ENCODE measurements at places on chromosomes 16 and 17.

DNA sequence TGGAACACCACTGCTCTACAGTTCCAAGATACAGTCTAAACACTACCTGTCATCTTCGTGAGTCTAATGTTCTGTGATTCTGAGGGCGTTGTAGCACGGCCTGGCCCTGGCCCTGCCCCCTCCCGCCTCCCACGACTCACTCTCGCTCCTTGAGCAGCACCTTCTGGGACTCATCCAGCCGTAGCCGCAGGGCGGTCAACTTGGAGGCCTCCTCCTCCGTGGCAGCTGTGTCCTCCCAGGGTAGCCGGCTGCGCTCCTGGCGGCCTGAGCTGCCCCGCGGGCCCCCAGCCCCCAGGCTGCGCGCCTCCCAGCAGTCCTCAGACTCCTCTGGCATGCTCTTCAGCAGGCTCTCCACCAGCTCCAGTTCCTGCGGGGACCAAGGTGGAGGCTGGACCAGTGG lies 10.6 kb downstream of the CCDC102A start:
- DNase-seq, result no peak

DNA sequence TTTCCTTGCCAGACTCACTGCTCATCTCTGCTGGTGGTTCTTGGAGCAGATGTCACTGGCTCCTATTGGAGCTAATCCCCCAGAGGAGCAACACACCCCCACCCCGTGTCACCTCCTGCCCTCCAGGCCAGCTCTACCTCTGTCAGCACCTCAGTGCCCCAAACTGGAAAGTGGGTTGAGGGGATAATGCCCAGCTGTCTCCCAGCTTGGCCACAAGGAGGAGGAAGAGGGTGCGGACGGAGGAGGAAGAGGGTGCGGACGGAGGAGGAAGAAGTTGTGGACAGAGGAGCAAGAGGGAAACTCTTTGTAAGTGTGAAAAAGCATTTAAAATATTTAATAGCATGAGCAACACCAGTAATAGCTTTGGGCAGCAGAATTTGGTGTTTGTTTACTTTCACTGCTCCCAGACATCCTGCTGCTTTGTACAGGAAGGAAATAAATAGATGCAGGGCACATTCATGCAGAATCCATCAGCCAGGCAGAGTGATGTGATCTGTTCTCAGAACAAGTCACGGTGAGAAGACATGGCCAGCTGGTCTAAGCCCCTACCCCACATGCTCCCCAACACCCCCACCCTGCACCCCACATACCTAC lies 82.5 kb downstream of the C17orf67 start:
- DNase-seq, result no peak

DNA sequence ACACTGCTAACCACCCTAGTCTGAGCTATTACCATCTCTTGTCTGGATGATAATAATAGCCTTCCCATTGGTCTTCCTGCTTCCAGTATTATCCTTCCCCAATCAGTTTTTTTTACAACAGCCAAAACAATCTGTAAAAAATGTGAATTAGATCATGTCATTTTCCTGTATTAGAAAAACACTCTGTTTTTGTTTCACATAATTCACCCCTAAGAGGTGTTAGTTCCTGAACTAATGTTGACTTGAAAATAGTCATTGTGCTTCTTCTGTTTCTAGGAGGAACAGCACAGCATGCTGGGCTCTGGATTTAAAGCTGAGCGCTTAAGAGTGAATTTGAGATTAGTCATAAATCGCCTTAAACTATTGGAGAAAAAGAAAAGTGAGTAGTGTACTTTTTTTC lies 20.0 kb downstream of the IST1 start:
- DNase-seq, result no peak

DNA sequence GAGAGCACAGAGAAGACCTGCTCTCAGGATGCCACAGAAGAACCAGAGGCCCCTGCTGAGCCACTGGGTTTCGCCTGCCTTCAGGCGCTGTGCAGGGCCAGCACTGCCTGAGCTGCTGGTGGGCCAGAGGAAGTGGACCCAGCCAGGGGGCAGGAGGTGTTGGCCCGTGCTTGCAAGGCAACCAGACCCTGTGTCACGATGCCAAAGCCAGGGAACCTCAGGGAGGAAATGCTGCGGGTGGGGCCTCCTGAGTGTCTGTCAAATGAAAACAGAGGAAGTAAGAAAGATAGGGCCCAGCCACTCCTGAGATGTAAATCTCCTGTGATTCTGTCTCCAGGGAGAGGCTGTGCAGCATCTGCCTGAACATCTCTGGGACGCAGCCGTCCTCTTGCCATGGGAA lies 58.1 kb upstream of the ADORA2B start:
- DNase-seq, result no peak

- no peak for DNase-seq
These were observed 9.2 kb upstream of the ALDOC start for GRCh38 chr17:28585851-28586250.

DNA sequence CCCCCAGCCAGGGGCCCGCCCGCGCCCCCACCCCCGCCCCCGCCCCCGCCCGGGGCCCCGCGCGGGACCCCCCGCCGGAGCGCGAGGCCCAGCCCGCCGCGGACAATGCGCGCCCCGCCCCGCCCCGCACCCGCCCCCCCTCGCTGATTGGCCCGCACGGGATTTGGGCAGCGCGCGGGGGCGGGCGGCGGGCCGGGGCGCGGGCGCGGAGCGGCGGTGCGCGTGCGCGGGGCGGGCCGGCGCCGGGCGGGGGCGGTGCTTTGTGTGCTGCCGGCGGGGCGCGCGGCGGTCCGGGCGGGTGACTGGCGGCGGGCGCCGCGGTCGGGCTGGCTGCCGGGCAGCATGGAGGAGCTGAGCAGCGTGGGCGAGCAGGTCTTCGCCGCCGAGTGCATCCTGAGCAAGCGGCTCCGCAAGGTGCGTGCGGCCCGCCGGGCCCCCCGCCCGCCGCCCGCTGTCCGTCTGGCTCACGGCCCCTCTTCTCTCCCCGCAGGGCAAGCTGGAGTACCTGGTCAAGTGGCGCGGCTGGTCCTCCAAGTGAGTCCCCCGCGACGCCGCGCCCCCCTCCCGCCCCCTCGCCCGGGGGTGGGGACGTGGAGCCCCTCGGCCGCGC lies at the start of gene CBX2:
Gene CBX2 (plus strand): TSS at position 255 of the 610 bp plus-strand sequence. CDS start 88 bp downstream, at position 343.
- DNase-seq, result peak; percentile 78

DNA sequence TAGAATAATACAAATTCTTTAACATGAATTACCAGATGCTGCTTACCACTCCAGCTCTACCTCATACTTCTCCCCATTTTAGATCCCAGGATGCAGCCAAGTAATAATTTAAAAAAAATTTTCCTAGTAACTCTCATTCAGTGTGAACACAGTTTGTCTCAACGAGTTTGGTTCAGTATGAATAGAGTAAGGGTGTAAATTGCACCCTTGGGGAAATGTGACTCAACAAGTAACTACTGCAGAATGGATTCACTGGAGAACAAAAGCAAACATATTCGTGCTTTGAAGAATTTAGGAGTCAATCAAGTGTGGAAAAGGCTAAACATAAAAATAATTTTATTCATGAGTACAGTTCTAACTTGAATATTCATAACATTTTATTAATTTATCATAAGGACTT lies 23.0 kb downstream of the KCNJ16 start:
- no peak for DNase-seq

GRCh38 chr17:59329176-59330052 lies 2.0 kb upstream of the YPEL2 start:
- DNase-seq, result peak; percentile 41

GRCh38 chr17:55430541-55431288 lies 9.1 kb upstream of the MMD start:
- DNase-seq, result no peak

DNA sequence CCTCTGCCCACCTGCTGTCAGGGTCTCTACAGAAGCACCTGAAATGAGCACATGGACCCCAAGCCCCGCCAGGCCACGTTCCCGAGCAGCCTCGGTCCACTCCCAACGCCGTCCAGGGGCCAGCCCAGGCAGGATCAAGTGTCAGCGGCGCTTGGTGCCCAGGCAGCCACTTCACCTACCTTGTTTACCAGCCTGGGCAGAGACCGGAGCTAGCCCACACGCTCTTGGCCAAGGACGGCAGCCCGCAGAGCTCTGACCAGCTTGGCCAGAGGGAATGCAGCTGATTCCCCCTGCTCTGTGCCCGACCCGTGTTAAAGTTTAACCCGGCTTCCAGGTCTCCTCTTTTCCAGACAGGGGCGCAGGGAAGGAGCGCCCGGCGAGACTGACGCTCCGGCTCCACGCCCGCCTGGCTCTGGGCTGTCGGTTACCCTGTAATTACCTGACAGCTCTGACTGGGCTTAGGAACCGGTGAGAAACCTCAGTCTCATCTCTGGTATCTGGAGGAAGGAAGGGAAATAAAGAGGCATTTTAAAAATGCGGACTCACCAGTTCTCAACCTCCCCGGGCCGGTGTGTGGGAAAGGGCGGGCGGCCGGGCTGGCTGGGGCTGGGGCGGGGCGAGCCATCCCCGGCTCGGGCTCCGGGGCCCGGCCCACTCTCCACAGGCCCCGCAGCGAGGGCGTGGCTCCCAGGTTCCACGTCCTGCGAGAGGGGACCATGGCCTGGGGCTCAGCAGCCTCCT lies 4.6 kb downstream of the KIFC3 start:
- DNase-seq, result no peak

- DNase-seq, result no peak
These were observed 1722.7 kb downstream of the TP53TG3F start for GRCh38 chr16:35182043-35182677.

GRCh38 chr17:45688353-45688752 lies 95.8 kb upstream of the CRHR1 start:
- DNase-seq, result no peak

- no peak for DNase-seq
These were observed 39.0 kb downstream of the DNAH17 start for GRCh38 chr17:78538033-78538776.

DNA sequence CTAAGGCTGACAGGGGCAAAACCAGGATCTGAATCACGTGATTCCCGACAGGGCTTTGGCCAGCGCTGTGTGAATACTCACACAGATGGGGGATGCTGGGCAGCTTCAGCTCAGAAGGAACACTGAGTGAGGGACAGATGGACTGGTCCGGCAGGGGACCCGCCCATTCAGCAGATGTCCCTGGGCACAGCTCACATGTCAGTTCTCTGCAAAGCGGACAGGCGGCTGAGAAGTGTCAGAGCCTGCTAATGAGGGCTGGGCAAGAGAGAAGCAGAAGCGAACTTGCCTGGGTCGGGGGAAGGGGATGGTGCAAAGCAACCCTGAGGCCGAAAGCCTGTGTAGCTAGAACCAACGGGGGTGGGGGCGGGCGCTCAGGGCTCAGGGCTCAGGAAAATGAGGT lies 11.9 kb upstream of the GLIS2 start:
- no peak for DNase-seq

GRCh38 chr16:31248344-31248743 lies 11.4 kb upstream of the ITGAM start:
- no peak for DNase-seq

DNA sequence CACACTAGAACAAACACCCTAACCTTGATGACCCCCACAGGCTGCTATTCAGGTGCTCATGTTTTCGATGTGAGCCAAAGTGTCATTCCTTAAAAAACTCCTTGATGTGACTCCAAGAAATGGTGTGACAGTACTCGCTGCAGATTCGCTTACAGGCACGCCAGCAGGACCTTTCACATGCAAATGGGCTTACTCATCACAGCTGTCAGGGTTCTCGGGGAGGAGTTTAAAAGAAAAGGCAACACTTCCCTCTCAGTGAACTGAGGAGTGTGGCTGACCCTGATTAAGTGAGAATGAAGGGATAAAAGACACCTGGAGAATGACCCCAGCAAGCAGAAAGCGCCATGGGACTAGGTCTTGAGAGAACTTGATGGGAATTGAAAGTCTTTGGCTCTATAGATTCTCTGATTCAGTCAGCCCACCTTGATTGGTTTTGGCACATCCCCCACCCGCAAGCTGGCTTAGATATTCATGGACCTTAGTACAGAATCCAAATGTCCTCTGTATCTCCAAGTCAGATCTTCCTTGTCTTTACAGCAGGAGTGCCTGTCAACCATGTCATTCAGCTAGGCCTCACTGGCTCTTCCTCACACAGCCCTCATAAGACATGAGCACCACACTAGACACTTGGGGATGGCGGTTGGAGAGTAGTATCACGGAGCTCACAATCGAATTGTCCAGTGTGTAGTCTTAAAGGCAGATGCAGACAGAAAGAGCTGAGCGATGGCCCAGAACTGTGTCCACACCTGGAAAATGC lies 82.6 kb downstream of the HIC1 start:
- no peak for DNase-seq

GRCh38 chr16:3857189-3858043 lies 23.1 kb downstream of the CREBBP start:
- no peak for DNase-seq

GRCh38 chr17:70829876-70830275 lies 660.5 kb downstream of the KCNJ2 start:
- DNase-seq, result no peak

DNA sequence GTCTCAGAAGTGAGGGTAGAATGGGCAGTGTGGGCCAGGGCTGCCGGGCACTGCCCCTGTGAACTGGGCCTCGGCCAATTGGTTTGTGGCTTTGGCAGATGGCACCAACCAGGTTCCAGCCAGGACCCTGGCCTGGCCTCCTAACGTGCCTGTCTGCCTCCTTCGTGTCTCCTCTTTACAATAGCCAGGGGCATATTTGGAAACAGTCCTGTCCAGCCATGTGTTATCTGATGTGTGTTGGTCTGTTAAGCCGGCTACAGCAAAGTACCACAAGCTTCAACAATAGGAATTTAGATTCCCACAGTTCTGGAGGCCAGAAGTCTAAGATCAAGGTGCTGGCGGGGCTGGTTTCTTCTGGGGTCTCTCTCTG lies 14.6 kb downstream of the CRISPLD2 start:
- DNase-seq, result no peak

DNA sequence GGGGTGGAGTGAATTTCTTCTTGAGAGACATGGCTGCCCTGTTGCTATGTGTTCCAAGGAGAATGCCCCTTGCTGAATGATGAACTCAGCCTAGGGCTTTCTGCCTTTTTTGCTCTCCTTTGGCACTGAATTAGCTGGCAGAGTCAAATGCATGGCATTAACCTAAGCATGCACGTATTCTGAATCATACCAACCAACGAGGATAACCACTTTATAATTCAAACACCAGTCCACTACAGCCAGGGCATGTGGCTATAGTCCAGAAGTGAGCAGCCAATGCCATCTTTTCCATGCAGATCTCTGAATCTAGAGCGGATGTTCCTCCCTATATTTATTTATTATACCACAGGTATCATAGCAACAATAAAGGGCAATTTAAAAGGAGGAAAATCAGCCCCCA lies 15.7 kb downstream of the TMIGD1 start:
- DNase-seq, result no peak

- DNase-seq, result no peak
These were observed 4.6 kb upstream of the EMP2 start for GRCh38 chr16:10584981-10585438.

DNA sequence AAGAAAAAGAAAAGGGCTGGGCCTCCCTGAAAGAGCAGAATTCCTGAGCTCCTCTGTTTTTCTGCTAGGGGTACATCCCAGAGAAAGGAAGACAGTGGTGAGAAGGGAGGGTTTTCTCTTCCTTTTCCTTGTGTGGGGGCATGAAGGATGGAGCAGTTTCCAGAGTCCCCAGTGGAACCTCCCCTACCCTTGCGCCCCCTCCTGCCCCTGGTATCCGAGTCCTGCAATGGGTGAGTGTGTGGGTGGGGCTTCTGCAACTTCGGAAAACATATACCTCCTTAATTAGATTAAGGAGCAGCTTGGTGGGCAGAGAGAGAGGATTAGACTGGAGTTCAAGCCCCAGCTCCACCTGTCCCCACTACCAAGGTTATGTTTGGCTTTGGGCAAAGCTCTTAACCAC lies 5.4 kb upstream of the GIP start:
- DNase-seq, result no peak

Measured in activated T-cell treated with anti-CD3 and anti-CD28 coated beads, Interleukin-2, amount 50 U/mL, for 4 hours (primary cell).